ENCODE measurements at places on chromosomes 12 and 14.

- DNase-seq, result no peak
These were observed 344.0 kb downstream of the TMEM132D start for GRCh38 chr12:129559776-129560175.

DNA sequence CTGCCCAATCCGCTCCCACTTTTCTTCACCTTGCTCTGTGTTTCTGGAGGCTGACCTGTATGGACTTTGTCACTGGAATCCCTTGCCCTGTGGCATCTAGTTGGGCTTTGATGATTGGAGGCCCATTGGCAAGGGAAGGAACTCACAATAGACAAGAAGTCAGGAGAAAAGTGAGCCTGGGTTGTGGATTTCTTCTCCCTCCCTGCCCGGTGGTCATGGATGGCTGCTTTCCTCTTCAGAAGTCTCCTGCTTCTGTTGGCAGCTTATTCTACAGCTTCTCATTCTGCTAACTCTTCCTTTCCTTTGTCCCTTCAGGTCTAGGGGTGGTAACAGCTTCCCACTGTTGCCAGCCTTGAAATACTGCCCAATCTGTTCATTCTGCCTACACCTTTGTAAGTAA is 13.9 kb upstream of the CCDC60 start:
- DNase-seq, result no peak

DNA sequence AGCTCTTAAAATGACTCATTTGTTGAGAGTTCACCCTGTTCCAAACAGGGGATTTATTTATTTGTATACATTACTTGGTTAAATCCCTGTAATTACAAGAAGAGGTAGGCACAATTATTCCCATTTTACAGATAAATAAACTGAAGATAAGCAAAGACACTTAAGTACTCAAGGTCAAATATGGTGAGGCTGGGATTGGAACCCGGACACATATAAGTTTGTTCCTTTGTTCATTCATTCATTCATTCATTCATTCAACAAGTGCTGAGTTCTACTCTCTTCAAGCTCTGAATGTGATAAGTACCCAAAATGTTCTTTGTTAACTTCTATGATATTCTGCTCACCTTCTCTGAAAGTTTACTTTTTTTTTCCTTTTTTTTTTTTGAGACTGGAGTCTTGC is 2.4 kb upstream of the TRIM9 start:
- no peak for DNase-seq

DNA sequence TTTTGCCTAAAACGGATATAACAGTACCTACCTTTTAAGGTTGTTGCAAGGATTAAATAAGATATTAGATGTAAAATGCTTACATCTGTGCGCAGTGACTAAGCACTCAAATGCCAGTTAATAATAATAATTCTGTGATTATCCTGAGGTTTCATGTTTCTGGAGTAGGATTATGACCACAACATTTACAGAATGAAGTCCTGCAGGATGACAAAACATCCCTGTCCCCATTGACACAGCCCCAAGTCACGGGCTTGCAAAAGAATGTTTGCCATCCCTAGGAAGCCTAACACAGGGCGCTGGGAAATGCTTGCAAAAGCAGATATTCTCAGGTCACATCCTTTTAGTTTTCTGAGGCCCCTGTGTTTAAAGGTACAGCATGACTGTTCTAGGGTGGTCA is 20.1 kb downstream of the SUSD6 start:
- peak; percentile 82 for DNase-seq

DNA sequence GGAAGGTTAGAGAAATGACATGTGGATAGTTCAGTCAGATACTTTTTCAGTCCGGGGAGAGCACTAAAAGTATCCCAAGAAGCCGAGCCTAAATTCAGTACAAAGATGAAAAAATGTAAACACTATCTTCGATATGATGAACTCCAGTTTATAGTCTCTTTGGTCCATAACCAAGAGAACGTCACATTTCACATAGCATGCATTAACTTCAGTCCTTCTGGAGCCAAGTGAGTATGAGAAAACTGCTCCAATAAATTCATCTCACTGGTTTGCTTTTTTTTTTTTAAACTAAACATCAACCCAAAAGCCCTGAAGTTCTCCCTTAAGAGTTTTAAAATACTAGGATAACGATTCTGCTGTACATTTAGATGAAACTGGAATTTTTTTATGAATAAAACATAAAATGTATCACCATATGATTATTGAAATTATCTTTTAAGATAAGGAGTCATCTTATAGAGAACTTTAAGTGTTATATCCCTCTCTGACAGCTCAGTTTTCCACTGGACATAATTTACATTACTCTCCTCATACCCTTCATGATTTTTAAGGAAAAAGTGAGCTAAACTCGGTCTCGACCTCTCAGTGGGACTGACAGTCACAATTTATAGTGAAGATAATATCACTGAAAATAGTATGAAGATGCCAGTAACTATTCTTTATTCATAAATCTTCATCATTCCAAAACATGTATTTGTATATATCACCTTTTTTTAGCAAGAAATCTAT is 841.5 kb upstream of the FLRT2 start:
- no peak for DNase-seq

DNA sequence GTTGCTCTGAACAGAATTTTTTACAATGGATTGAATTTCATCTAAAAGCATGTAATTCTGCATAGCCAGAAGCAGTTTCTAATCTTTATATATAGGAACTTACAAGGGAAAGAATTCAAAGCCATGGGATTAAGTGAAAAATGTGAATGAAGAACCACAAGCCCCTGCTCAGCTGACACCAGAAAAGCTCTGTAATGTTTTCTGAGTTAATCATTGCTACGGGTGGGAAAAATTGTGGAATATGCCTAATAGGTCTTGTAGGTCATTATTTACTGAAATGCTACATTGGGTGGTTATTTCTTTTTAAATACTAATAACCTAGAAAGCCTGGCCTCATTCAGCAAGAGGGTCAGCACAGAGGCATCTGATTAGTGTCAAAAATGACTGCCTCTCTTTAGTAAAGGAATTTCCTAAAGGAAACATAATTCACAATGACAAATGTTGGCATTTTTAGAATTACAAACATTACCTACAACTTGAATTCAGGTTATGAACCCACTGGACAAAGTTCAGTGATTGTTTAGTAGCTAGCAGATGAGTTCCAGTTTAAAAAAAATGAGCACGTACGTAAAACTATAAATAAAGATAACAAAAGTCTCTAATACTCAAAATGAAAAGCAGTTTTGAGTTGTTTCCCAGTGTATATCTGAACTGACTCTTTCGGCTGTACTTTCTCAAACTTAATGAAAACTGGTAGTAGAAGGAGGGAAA is 75.3 kb downstream of the BMP4 start:
- peak; percentile 91 for DNase-seq

DNA sequence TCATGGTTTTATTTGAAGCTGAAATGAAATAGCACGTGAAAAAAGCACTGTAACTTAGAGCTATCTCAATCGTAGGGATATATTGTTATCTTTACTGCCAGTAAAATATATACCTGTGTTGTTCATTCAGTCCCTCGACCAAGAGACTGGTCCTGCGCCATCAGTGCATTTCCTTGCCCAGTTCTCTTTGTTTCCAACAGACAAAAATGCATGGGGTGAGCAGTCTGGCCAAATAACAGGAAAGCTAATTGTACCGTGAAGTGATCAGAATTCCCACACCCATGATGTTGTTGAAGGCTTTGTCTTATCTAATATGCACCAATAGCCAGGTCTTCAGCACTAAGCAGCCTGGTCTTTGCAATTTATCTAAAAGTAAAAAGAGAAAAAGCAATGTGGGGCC is 477.1 kb upstream of the GARIN6 start:
- no peak for DNase-seq

GRCh38 chr14:78316786-78317185 is 146.6 kb downstream of the NRXN3 start:
- DNase-seq, result no peak

DNA sequence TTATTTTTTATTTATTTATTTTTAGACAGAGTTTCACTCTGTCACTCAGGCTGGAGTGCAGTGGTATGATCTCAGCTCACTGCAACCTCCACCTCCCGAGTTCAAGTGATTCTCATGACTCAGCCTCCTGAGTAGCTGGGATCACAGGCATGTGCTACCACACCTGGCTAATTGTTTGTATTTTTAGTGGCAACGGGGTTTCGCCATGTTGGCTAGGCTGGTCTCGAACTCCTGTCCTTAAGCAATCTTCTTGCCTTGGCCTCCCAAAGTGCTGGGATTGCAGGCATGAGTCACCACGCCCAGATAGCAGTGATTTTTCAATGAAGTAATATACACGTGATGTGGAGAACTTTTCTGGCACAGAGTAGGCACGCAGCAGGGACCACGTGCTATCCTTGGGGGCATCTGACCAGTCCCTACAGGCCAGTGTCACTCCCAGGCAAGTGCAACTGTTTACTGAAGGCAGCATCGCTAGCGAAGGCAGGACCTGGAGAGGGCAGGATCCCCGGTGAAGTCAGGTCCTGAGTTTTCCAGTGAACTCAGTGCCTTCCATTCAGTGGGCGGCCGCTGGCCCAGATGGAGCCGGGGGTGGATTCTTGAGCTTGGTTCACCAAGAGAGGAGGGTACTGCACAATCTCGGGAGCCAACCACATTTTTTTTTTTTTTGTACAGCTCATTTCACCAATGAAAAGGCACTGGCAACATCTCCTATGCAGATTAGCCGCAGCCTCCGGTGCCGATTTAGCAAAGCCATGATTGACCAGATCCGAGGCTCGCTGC is 11.1 kb upstream of the CLMN start:
- DNase-seq, result no peak

DNA sequence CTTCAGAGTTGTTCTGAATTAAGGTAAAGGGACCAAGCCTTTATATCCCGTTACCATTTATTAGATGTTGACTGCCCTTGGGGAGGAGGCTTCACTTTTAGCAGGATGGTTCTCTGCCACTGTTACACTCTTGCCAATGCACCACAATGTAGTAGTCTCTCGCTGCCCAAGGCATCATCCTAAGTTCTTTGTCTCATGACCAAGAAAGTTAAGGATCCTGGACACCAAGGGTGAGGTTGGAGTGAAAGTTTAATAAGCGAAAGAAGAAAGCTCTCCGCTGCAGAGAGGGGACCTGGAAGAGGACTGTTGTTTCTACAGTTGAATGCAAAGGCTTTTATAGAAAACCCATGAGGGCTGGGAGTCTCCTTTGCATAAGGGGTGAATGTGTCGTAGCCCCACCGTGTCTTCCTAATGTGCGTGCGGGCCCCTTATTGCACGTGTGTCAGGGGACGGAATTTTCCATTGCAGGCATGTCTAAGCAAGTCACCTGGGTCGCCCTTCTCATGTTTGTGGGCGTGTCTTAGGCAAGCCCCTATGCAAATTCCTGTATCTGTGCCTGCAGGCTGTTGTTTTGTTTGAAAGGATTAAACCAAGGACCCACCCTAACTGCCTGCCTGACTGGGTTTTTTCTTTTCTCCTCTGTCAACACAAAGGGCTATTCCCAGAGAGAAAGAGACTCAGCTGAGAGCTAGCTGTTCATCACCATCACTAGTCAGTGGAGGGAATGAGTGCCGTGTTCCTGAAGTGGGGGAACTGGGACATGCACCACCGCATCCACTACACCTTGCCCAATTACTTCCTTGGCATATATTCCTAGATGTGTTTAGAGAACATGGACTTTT is 17.6 kb upstream of the RNASE1 start:
- DNase-seq, result no peak

GRCh38 chr12:12821975-12822374 is 8.8 kb downstream of the DDX47 start:
- DNase-seq, result no peak

GRCh38 chr14:31527546-31527945 is 33.7 kb upstream of the NUBPL start:
- no peak for DNase-seq

- peak; percentile 96 for DNase-seq
These were observed 124.8 kb upstream of the MAP1LC3B2 start for GRCh38 chr12:116434155-116435011.

DNA sequence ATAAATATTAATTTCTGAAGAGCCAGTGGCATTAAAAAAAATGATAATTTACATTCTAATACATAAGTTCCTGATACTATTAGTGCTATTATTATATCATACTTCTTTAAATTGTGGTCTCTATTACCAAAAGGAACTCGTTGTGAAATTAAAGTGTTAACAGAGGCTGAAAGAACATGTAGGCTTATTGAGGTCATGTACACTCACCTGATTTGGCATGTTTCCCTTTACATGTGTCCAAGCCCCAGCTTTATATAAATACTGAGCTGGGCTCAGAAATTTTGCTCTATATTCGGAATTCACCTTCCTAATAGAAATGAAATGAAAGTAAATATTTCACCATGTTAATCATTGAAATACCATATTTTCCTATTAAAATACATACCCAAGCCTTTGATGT is 11.0 kb downstream of the MDM1 start:
- no peak for DNase-seq

DNA sequence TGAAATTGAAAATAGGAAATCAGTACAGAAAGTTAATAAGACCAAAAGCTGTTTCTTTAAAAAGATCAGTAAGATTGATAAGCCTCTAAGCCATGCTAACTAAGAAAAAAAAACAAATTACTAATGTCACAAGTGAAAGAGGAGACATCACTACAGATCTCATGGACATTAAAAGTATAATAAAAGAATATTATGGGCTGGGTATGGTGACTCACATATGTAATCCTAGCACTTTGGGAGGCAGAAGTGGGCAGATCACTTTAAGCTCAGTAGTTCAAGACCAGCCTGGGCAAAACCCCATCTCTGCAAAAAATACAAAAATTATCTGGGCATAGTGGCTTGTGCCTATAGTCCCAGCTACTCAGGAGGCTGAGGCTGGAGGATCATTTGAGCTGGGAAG is 30.5 kb downstream of the B4GALNT3 start:
- DNase-seq, result no peak

GRCh38 chr14:70652871-70653270 is 11.2 kb downstream of the TTC9 start:
- no peak for DNase-seq

DNA sequence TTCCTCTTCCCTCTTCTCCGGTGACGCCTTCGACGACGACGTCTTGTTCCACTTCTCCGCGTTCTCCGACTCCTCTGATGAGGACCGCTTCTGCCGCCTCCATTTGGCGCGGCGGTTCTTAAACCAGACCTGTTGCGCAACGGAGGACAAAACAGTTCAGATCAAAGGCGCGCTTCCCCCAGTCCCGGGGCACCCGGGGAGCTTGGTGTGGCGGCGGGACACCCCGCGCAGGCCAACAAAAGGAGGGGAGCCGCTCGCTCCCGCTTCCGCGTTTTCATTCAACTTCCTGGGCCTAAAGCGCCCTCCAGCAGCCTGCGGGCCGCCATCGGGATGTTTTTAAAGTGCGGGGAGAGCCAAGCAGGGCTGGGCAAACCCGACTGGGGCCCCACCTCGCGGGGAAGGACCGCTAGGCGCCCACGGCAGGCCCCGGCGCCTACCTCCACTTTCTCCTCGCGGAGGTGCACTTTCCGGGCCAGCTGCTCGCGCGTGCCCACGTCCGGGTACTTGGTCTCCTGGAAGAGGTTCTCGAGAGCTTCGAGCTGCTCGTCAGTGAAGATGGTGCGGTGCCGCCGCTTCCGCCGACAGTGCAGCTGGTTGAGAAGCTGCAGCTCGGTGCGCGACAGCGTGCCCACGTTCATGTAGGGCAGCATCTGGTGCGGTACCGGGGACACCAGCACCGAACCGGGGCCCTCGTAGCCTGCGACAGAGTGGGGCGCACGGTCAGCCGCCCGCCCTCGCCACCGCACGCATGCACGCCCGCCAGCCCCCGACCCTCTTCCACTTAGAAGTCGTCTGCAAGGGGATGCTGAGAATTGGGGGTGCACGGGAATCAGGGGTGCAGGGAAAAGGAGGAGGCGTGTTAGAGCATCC is 1.2 kb downstream of the GSC start:
- DNase-seq, result no peak

Data from fibroblast of skin of back (primary cell).